SW 1271 (cell line): ENCODE measurements at places on chromosomes 6 and 20.
A peak's percentile ranks its signal among the peaks of the same experiment; 100 is the strongest.

DNA sequence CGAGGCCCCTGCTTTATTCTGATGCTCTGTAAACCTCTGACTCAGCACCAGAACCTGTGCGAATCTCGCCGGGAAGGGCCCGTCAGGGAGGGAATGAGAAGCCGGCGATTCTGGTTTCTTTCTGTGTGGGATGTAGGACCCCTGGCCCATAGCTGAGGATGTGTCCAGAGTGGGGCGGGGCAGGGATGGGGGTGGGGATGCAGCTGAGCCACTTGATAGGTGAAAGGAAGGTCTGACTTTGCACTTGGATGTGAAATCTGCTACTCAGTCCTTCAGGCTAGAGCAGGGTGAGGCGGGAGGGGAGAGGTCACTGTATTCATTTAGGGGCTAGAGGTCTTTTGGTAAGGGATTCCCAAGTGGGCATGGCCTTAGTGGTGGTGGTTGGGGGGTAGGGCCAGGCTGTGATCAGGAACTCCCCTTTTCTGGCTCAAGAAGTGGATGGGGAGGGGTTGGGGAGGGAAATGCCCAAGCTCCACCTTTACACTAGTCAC lies 2.3 kb downstream of the TOX2 start:
- no peak for DNase-seq

DNA sequence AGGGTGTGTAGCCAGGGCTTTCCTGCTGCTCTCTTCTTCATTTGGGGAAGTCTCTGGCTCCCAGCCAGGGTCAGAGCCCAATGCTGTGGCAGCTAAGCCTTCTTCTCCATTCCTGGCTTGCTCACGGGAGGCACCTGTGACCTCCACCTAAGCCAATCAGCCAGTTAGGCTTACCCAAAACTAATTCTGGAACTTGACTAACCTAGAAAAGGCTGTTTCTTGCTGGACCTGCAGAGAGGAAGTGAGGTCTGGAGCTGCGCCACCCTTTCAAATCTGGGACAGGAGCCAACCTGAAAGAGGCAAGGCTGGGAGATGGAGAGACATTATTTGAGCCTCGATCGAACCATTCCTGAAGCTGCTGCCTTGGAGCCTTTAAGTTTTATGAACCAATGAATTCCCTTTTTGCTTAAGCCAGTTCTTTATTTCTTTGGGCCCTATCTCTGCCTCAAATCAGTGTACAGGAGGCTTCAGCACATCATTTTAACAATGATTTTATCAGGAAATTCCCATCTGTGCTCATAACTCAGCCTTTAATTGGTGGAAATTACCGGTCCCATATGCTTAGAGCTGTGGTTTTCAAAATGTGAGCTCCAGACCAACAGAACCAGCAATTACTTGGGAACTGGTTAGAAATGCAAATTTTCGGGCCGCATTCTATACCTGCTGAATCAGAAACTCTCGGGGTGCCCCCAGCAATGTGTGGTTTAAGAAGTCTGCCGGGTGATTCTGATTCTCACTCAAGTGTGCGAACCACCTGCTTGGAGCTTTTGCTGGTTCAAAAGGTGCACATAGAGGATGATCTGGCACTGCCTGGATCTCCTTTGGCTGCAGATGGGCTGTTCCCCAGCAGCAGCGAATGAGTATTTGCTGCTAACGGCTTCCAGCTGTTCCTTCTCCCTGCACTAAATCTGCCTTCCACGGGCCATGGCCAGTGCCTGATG lies 97.4 kb upstream of the RNF24 start:
- DNase-seq: no peak

GRCh38 chr20:37567671-37568588 lies 40.3 kb upstream of the BLCAP start:
- no peak for DNase-seq

- no peak for DNase-seq
These were observed 27.7 kb downstream of the CST9L start for GRCh38 chr20:23540624-23541023.

DNA sequence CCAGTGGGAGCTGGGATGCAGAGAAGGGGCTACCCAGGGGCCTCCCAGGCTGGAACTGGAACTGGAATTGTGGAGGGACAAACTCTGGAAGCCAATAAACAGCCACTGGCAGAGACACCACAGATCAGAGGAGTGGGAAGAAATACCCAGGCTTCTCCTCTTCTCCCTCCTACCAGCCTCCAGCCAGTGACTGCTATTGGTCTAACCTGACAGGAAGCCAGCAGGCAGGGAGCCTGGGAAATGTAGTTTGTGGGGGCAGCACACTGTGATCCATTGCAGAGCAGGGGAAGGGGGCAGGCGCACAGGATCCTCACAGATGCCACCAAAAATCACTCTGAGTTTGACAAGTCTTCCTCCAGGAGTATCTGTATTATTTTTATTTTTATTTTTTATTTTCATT lies 12.1 kb upstream of the MLN start:
- DNase-seq: peak; percentile 43

GRCh38 chr6:116326996-116327395 lies 43.8 kb upstream of the DSE start:
- no peak for DNase-seq

- DNase-seq: peak; percentile 9
These were observed 37.6 kb upstream of the ANGPT4 start for GRCh38 chr20:953742-954141.

GRCh38 chr6:166588691-166589336 lies 2.3 kb upstream of the RAMACL start:
- DNase-seq: no peak

DNA sequence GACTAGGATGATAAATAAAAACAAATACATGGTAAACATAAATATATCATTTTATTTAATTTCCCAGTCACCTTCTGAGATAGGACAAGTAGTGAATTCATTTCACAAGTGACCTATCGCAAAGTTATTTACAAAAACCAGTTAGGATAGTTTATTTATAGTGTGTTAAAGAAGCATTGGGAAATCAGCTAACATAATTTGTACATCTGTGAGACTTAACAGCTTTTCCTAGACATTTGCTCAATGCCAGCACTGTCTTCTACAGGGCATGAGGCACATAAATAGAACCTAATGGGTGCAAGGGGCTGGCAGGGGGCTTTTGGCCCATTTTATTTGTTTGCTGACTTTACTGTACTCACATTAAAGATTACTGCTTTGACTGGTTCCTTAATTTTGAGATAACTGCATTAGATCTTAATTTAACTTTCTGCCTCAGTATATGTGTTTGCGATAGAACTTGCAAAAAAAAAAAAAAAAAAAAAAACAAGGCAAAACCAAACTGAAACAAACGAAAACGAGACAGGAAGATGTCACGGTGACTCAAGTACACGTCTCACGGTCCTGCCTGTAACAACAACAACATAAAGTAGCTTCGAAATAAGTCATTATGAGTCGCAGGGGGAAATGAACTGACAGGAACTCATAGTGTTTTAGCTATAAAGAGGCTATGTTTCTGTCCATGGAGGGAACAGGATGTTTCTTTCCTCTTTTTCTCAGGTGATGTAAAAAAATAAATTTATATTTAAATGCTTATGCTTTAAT lies 133.7 kb upstream of the GMDS start:
- peak; percentile 53 for DNase-seq

DNA sequence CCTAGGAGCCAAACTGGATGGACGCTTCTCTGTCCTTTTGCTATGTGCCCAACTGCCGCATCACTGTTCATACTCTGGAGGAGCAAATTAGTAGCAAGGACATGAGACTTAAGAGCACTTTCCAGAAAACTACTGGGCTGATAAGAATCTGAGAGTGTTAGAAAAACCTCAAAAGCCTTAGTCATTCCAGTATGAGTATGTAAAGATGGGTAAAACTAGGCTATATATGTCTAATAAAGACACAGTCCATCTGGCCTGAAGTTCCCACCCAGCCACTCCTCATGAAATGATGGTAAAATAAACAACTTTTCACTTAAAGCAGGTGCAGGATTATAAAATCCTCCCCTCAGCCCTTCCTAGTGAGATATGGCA lies 30.6 kb downstream of the SHLD1 start:
- DNase-seq: no peak

DNA sequence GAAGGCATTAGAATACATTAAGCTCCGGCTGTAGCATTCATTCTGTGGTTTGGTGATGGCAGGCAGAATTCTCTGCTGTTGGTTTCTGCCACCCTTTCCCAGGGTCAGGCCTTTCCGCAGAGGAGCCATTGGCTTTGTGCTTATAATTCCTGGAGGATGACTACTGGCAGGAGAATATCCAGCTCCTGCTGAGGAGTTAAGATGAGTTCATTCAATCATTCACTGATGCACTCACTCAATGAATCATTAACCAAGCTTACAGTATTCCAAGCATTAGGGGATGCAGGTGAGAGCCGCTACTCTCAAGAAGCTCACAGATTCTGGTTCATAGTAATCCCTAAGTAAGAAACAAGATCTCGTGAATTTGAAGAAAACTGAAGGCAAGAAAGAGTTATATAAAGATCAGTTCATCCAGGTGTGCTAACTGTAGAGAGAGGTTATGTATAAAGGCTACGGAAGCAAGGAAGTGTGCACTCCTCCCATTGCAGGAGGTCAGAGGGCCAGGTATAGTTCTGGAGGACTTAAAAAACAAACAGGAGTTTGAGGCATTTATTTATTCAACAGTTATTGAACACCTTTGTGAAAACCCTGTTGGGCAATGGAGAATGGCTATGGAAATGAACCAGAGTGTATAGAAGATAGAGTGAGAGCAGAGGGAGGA lies 75.5 kb downstream of the HMGN3 start:
- DNase-seq: no peak

DNA sequence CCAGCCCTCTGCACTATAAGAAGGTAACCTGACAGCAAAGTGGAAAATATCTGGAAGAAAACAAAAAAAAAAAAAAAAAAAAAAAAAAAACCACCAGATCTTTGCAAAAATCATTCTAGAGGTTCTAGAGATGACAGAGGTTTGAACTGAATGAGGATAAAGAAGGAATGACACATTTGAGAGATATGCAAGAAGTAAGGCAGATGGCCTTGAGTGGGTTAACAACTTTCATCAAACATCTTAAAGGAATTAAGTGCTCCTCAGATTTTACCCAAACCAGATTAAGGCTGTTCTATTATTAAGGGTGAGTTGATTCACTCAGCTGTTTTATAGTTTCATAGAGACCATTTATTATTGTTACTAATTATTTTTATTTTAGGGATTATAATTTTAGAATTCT lies 62.0 kb downstream of the RSPO3 start:
- DNase-seq: no peak

DNA sequence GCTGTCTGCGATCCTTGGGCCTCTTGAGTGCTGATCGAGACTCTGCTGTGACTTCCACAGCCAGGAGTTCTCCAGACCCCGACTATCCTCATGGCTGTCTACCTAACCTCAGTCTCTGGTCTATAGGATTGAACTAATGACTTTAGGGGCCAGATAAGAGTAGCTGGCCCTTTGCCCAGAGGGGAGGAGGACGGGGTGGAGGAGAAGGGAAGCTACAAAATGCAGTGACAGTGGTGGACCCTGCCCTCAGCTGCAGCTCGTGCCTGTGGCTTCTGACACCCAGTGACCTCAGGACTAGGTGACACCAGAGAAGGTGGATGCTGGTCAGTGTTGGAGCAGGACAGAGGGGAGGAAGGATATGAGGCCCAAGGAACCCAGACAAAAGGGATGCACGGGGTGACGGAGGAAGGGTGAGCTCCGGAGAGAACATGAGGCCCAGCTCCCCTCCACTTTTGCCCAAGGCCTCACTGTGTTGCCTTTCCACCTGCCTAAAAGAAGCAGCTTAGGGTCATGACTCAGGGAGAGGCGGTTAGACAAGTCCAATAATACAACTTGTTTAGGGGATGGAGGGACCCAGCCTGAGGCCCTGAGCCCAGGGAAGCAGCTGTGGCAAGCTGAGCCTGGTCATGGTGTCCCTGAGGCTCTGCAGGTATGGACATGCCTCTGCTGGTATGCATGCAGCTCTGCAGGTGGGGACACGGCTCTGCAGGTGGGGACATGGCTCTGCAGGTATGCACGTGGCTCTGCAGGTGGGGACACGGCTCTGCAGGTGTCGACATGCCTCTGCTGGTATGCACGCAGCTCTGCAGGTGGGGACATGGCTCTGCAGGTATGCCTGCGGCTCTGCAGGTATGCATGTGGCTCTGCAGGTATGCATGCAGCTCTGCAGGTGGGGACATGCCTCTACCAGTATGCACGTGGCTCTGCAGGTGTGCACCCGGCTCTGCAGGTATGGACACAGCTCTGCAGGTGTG lies 67.7 kb downstream of the SYNJ2 start:
- DNase-seq: no peak

GRCh38 chr6:138554146-138554545 lies 54.9 kb upstream of the NHSL1 start:
- DNase-seq: no peak

DNA sequence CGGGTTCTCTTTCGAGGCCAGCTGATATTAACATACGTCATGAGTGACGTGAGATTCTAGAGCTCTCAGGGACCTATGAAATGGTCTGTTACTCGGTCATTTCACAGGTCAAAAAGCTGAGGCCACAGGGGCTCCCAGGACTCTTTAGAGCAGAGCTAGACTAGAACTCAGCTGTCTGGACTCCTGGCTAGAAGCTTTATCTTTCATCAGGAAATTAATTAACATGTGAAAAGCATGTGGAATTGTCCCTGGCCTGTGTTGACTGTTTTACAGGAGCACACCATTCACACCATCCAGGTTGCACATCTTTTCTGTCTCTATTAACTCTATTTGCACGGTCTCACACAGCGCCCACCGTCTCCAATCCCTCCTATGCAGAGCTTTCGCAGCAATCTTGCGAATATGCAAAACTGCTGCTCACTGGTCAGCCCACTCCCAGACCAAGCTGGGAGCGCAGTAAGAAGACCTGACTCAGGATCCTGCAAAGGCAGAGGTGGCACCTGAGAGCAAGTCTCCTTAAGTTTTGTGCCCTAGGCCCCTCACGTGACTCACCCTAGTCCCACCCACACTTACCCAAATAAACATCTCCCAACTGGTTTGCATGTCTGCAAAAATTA lies 522.5 kb downstream of the CD83 start:
- DNase-seq: no peak

DNA sequence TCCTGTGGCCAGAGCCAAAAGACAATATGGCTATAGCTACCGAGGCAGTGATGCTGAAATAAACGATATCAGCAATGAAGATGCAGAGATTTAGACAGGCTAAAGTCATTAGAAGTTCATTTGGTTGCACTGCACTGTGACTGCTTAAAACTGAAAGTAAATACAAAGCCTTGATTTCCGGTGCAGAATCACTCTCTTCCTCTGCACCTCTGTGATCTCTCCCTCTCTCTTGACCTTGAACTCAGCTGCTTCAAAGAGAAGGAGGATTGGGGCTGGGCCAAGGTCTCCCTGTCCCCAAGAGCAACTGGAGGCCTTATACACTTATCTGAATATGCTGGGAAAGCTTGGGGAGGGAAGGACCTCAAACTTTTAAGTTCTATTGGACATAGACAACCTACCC lies 34.6 kb upstream of the SPACA1 start:
- DNase-seq: no peak

- DNase-seq: no peak
These were observed 36.4 kb upstream of the MC3R start for GRCh38 chr20:56212091-56212490.

GRCh38 chr6:11922901-11923300 lies 89.2 kb upstream of the HIVEP1 start:
- DNase-seq: no peak

- no peak for DNase-seq
These were observed 2.0 kb downstream of the CCM2L start for GRCh38 chr20:32012159-32012688.
